ENCODE measurements at places on chromosomes 6 and 20.

- no peak for DNase-seq
Observed at GRCh38 chr6:3956054-3956453, 106.9 kb downstream of the FAM50B start.

DNA sequence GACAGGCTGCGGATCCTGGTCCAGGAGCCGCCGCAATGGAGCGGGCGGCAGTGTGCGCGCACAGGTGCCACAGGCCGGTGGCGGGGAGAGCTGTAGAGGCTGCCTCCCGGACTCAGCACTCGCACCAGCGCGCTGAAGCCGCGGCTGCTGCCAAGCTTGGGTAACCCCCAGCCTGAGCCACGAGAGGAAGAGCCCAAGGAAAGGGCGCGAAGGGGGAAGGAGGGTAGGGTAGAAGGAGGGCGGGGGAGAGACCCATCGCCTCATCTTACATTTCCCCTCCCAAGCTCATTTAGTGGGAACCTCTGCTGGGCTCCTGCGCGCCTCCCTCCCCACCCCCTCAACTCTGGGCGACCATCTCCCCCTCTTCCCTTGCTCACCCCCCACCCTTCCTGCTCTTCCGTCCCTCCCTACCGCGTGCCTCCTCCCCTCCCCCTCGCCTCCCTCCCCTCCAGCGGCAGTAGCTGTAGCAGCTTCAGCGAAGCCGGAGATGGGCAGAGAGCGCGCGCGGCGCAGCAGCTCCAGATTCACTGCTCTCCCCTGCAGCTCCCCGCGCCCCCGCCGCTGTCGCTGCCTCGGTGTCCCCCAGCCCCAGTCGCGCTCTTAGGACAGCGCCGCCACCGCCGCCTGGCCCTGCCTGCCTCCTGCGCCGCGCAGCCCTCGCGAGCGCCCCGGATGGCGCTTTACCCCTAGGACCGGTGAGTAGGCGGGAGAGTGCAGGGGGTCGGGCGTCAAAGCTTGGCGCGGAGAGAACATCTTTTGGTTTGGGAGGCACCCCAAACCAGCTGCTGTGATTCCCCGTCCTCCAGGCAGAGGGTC lies at the start of gene FUT9:
Gene FUT9 (plus strand): TSS at position 457 of the 816 bp plus-strand sequence. CDS start 187,182 bp downstream, outside the sequence.
- peak; percentile 3 for DNase-seq

GRCh38 chr6:62904687-62905086 lies 306.6 kb upstream of the FKBP1C start:
- no peak for DNase-seq

- no peak for DNase-seq
Observed at GRCh38 chr6:83198486-83199172, 5.5 kb downstream of the RWDD2A start.
